Esophagus muscularis mucosa (tissue), 4 donors: ENCODE measurements at places on chromosomes 13 and 19.

DNA sequence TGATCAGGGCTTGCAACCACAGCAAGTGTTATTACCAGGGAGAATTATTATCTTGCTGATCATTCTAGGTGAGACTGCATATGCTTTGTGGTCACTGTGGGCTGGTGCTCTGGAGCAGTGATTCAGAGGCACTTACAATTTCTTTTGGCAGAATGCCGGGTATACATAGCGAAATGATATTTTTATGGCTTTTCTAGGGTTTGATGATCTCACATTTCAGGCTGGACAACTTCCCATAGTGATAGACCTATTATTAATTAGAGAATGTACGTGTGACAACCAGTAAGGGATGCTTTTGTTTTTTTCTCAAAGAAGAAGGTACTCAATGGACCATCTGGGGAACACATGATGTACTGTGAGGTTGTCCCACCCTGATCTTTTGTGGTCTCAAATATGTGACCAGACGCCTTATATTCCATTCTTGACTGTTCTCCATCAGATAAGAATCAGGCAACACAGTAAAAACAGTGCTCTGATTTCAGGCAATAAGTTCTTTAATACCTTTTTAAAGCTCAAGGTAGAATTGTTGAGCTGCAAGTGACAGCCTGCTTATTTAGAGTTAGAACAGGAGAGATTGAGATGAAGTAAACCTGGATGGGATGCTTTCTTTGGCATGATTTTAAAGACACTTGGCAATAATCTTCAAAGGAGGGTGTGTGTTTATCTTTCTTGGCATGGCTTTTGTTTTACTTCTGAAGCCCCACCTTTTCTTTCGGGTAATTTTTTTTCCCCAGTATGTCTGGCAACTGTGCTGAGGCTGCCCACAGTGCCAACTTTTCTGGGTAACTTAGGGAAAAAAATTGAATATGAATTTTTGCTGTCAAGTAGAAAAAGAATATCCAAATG is 27.4 kb upstream of the SCEL start:
- H3K36me3 ChIP-seq: no peaks in the 10 kb centered on the region
- no peak overlapping the region for H3K27ac ChIP-seq
- DNase-seq: peak; percentile 8
- H3K27me3 ChIP-seq: no peaks in the 10 kb centered on the region
- H3K4me1 ChIP-seq: peaks cover 21% of the 10 kb centered on the region

DNA sequence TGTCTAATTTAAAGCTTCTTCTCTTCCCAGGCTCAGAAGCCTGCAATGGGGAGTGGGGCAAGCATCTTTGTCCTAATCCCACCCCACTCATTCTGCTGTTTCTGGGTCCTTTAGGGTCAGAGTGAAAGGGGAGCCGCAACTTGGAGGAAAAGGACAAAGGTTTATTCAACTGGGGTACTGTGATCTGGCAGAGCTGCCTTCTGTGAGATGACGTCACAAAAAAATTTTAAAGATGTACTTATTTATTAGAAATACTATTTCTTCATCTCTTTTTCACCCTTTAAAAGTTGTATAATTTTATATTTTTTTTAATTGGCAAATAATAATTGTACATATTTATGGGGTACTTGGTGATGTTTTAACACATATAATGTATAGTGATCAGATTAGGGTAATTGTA is 302.6 kb downstream of the TDRD3 start:
- no peaks in the 10 kb centered on the region for H3K36me3 ChIP-seq
- DNase-seq: no peak
- no peaks in the 10 kb centered on the region for H3K4me1 ChIP-seq
- no peaks in the 10 kb centered on the region for H3K27me3 ChIP-seq
- no peak overlapping the region for H3K27ac ChIP-seq

GRCh38 chr19:9986787-9987281 is 23.5 kb downstream of the COL5A3 start:
- H3K4me1 ChIP-seq: peaks cover 20% of the 10 kb centered on the region
- DNase-seq: no peak
- peaks cover 32% of the 10 kb centered on the region for H3K36me3 ChIP-seq
- no peak overlapping the region for H3K4me3 ChIP-seq
- no peaks in the 10 kb centered on the region for H3K27me3 ChIP-seq

DNA sequence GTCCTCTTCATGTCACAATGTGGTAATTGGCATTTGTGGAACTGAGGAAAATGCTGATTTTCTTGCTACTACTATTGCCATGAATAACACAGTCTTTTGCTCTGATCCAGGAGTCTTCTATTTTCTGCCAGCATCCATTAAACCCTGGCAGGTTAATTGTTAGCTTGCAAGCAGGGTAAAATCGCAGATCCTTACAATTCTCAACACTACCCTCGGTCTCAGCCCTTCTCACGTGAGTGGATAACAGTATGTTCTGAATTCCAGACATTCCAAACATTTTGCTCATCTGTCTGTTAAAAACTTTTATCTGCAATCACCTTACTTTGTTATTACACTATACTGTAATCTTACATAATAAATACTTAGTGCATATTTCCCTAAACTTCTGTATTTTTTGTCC is 251.3 kb upstream of the ATXN8OS start:
- no peaks in the 10 kb centered on the region for H3K36me3 ChIP-seq
- H3K27me3 ChIP-seq: no peaks in the 10 kb centered on the region
- H3K4me1 ChIP-seq: no peaks in the 10 kb centered on the region
- no peak for DNase-seq
- H3K4me3 ChIP-seq: no peak overlapping the region
- H3K27ac ChIP-seq: no peak overlapping the region

- H3K4me1 ChIP-seq: peaks cover 42% of the 10 kb centered on the region
- DNase-seq: no peak
- H3K27me3 ChIP-seq: peaks cover 18% of the 10 kb centered on the region
Observed at GRCh38 chr19:55082020-55082851, 6.6 kb downstream of the EPS8L1 start.

GRCh38 chr13:40069173-40070044 is 413.9 kb downstream of the COG6 start:
- H3K36me3 ChIP-seq: no peaks in the 10 kb centered on the region
- H3K4me1 ChIP-seq: peaks cover 19% of the 10 kb centered on the region
- no peaks in the 10 kb centered on the region for H3K27me3 ChIP-seq
- no peak overlapping the region for H3K27ac ChIP-seq

GRCh38 chr13:99442273-99442895 is 58.9 kb upstream of the TM9SF2 start:
- H3K36me3 ChIP-seq: no peaks in the 10 kb centered on the region
- H3K4me1 ChIP-seq: peaks cover 1% of the 10 kb centered on the region
- H3K4me3 ChIP-seq: no peak overlapping the region
- no peak overlapping the region for H3K27ac ChIP-seq
- DNase-seq: no peak

DNA sequence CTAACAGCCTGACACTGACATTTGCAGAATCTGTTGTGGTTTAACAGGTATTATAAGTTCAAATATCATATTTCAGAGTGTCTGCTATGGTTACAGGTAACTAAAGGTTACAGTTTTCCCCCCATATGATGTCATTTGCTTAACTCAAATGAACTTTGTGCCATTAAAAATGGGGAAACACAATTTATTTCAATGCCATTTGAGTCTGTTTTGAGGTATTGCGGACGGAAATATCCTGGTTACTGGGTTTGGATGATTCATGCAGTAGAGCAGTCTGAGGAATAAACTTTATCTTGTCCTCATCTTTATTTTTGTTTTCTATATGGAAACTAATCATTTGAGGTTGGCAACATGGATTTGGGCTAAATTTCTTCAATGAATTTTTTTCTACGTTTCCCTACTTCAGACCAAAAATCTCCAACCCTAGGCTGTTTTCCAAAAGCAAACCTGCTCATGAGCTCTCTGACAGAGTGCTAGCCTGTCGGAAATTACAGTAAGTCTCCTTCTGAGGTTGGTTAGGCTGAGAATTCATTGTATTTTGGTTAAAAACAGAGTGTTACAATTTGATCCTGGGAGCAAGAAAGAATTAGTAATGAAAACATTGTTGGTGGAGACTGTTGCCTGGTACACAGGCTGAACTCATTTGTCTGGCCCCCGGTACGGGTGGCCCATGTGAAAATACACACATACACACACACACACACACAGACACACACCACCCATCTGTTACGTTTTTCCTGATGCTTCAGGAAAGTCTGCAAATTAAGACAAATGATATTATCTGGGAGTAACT is 66.1 kb downstream of the AKAP11 start:
- H3K27me3 ChIP-seq: no peaks in the 10 kb centered on the region
- no peaks in the 10 kb centered on the region for H3K4me1 ChIP-seq
- H3K36me3 ChIP-seq: no peaks in the 10 kb centered on the region
- DNase-seq: no peak
- no peak overlapping the region for H3K4me3 ChIP-seq

DNA sequence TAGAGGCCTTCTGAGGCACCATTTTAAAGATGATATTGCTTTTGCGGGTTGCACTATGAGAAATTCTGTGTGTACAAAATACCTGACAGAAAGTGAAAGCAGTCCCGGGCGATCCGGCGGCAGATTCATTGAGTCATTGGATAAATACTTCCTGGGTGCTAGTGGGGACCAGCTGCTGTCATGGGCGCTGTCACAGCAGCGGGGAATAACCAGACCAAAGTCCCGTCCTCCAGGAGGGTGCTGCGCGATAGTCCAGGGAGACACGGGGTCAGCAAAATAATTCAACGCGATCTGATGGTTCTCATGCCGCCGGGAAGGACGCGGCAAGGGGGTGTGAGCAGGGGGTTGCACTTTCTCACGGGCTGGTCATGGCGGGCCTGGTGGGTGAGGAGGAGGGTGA is 13.5 kb downstream of the ZFR2 start:
- no peaks in the 10 kb centered on the region for H3K27me3 ChIP-seq
- DNase-seq: no peak
- no peak overlapping the region for H3K4me3 ChIP-seq
- H3K27ac ChIP-seq: no peak overlapping the region

DNA sequence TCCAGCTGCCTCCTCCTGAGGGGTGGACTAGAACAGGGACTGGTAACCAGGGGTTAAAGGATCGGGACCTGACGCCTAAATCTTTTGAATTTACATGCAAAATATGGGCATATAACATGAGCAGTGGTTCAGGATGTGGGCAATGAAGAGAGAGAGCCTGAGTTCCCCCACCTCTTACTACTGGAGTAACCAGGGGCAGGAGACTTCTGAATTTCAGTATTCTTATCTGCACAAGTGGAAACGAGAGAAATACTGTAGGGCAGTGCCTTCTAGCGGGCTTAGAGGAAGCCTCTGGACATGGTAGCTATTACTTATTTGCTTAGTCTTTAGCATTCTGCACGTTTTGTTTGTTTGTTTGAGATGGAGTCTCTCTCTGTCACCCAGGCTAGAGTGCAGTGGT is 26.3 kb downstream of the BCAT2 start:
- no peak overlapping the region for H3K27ac ChIP-seq
- DNase-seq: no peak

DNA sequence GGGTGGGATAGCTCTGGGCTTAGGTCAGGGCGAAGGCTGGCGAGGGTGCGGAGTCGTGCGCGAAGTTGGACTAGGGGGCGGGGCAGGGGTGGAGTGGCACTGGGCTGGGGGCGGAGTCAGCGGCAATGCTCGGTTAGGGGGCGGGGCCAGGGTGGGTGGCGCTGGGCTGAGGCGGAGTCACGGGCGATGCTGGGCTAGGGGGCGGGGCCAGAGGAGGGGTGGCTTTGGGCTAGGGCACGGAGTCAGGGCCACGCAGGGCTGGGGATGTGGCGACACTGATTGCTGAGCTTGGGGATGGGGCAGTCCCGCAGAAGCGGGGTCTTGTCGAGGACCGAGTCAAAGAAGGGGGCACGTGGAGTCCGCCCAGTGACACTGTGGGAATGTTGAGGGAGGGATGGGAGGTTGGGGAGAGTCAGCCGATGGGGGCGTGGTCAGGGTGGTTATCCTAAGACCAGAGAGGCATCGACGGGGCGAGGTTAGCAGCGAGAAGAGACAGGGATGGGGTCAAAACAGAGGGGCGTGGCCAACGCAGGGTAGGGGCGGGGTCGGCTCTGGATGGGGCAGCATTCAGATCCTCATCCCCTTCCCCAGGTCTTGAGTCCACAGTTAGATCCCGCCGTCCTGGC is 8.7 kb downstream of the HOMER3 start:
- DNase-seq: no peak
- no peaks in the 10 kb centered on the region for H3K4me1 ChIP-seq
- H3K27ac ChIP-seq: no peak overlapping the region
- no peaks in the 10 kb centered on the region for H3K27me3 ChIP-seq
- H3K36me3 ChIP-seq: peaks cover 84% of the 10 kb centered on the region

GRCh38 chr13:21429211-21429610 is 29.9 kb downstream of the ZDHHC20 start:
- H3K36me3 ChIP-seq: no peaks in the 10 kb centered on the region
- DNase-seq: no peak
- H3K4me1 ChIP-seq: no peaks in the 10 kb centered on the region
- H3K27me3 ChIP-seq: no peaks in the 10 kb centered on the region
- no peak overlapping the region for H3K27ac ChIP-seq

GRCh38 chr13:84136582-84136981 is 254.3 kb upstream of the SLITRK1 start:
- no peak overlapping the region for H3K4me3 ChIP-seq
- H3K27ac ChIP-seq: no peak overlapping the region
- H3K27me3 ChIP-seq: no peaks in the 10 kb centered on the region
- no peak for DNase-seq

- H3K4me1 ChIP-seq: peaks cover 2% of the 10 kb centered on the region
- no peak overlapping the region for H3K4me3 ChIP-seq
- DNase-seq: no peak
- H3K27ac ChIP-seq: no peak overlapping the region
Observed at GRCh38 chr13:31880851-31881494, 141.6 kb downstream of the RXFP2 start.

DNA sequence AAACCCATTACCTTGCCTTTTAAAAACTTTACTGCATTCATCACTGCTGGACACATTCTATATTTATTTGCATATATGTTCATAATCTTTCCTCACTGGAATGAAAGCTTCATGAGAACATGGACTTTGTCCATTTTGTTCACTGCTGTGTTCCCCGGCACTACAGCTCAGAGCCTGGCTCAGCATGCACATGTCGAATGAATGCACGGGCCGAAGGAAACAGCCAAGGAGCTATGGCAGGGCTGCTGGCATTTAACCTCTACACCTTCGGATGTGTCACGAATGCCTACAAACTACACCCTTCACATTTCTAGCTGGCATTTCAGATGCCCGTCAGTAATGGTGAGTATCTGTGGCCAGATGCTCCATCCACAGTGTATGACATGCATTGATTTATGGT is 7.6 kb downstream of the MTIF3 start:
- H3K4me1 ChIP-seq: peaks cover 5% of the 10 kb centered on the region
- no peak for DNase-seq
- H3K27me3 ChIP-seq: no peaks in the 10 kb centered on the region

- peaks cover 25% of the 10 kb centered on the region for H3K4me1 ChIP-seq
- H3K36me3 ChIP-seq: peaks cover 43% of the 10 kb centered on the region
- no peaks in the 10 kb centered on the region for H3K27me3 ChIP-seq
- H3K27ac ChIP-seq: peak overlapping the region; percentile 81
Observed at GRCh38 chr19:1649706-1650649, 2.4 kb downstream of the TCF3 start.

DNA sequence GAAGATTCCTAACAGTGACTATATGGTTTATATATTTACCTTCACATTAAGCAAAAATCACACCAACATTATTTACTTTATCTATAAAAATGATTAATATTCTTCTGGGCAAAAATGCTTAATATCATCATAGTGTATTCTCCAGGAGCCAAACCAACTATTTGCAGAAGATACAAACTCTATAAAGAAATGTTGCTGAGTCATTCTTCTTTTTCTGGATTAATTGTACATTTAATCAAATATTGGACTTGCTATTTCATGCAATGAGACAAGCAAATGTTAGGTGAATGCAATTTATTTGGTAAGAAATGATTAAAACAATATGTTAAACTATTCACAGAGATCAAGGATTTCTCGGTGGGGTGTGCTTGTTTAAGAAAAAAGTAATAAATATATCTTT is 1075.8 kb downstream of the PCDH9 start:
- no peaks in the 10 kb centered on the region for H3K27me3 ChIP-seq
- DNase-seq: no peak
- H3K4me1 ChIP-seq: no peaks in the 10 kb centered on the region
- H3K36me3 ChIP-seq: no peaks in the 10 kb centered on the region
